ENCODE measurements at places on chromosomes 7 and 10.
A peak's percentile ranks its signal among the peaks of the same experiment; 100 is the strongest.

GRCh38 chr7:116738378-116738777 is 66.4 kb downstream of the MET start:
- no peak for DNase-seq

DNA sequence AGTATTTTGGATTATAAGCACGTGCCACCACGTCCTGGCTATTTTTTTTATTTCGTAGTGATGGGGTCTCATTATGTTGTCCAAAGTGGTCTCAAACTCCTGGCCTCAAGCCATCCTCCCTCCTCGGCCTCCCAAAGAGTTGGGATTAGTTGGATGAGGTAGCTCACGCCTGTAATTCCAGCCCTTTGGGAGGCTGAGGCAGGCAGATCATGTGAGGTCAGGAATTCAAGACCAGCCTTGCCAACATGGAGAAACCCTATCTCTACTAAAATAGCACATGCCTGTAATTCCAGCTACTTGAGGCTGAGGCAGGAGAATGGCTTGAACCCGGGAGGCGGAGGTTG is 21.8 kb upstream of the YWHAG start:
- DNase-seq: no peak

- peak; percentile 79 for DNase-seq
Observed at GRCh38 chr10:16968416-16969041, 151.3 kb upstream of the RSU1 start.

DNA sequence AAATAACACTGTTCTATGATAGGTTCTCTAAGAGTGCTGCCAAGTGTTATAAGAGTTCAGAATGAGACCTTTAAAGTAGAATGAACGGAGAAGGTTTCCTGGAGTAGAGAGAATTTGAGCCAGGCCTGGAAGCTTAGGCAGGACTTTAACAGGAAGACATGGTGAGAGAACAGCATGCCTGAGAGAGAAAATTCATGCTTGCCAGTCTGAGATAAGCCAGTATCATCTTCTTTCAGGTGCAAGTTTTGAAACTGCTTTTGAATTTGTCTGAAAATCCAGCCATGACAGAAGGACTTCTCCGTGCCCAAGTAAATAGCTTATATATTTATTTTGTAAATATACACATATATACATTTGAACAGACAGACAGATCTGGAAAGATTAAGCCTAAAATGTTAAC is 22.1 kb downstream of the ARMC10 start:
- no peak for DNase-seq

- DNase-seq: no peak
Observed at GRCh38 chr7:155002411-155003091, 373 bp downstream of the PAXIP1 start.

DNA sequence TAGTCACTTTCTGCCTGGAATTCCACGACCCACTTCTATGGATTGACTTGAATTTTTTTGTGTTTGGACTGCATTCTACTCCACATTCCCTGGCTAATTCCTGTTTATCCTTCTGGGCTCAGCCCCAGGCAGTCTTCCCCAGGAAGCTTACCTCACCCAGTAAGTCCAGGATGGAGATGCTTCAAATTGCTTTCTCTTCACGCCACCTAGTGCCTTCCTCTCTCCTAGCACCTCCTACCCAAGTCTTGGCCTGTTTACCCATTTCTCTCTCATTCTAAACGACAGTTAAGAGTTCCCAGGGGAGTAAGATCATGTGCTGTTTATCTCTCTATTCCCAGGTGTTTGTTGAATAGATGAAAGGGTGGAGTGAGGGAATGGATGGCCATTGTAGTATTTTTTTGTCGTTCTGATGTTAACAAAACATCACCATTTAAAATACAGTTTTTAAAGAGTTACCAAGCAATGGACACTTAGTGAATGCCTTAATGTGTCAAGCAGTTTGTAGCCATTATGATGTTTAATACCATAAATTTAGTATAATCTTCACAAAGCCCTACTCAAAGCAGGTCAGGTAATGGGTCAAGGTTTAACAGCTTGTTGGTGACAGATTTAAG is 45.5 kb upstream of the TARP start:
- DNase-seq: peak; percentile 70

- no peak for DNase-seq
Observed at GRCh38 chr7:45921381-45921698, 268 bp upstream of the IGFBP3 start.

DNA sequence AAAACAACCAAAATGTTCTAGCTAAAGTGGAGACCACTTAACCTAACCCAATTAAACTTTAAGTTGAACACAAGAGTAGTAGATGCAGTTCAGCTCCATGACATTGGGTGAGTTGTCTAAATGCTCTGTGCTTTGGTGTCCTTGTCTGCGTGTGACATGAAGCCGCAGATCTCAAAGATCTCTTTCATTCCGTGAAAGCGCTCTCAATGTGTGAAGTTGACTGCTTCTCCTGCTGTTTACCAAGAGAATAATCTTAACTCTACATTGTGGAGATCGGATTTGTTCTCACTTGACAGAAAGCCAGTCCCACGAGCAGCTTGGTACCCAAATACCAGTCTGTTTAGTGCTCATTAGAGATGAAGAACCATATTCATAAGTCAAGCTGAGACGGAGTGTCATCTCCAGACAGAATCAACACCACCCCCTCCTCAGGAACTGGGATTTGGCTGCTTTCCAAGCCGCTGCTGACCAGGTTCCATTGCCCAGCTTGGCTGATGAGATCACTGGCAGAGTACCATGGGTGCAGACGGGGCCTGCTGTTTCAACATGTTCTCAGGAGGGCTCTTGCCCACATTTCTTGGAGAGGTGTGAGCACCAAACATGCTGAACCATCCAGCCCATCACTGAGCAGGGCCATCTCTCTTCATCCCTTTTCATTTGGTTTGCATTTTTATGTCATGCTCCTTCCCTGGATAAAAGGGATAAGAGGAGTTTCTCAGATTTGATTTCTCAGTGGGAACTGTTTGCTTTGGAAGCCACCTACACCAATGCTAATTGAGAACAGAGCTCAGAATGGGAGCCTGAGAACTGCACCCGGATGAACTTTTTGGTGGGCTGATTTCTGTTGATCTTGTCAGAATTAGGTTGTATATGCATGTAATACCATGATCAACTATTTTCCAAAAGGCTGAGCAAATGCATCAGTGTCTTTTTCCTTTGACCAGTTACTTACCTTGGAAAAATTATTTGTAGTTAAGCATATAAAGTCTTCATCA is 95.8 kb upstream of the AGBL3 start:
- DNase-seq: no peak

- DNase-seq: no peak
Observed at GRCh38 chr10:61835946-61836887, 65.3 kb upstream of the ARID5B start.

DNA sequence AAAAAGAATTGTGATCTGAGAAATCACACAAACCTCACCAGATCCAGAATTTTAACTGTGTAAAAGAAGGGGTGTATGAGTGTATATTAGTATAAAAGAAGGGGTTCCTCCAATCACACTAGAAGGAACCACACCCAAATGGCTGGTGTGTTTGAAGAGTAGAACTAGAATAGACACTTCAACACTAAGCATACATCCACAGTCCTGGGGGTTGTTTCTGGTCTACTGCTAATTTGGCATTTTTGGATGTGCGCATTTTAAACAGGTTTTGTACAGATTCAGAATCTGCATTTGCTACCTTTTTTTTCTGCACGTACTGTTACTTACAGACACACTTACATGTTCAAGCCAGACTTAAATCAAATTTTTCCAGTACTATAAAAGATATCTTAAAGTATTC is 64.6 kb downstream of the PDE1C start:
- no peak for DNase-seq

DNA sequence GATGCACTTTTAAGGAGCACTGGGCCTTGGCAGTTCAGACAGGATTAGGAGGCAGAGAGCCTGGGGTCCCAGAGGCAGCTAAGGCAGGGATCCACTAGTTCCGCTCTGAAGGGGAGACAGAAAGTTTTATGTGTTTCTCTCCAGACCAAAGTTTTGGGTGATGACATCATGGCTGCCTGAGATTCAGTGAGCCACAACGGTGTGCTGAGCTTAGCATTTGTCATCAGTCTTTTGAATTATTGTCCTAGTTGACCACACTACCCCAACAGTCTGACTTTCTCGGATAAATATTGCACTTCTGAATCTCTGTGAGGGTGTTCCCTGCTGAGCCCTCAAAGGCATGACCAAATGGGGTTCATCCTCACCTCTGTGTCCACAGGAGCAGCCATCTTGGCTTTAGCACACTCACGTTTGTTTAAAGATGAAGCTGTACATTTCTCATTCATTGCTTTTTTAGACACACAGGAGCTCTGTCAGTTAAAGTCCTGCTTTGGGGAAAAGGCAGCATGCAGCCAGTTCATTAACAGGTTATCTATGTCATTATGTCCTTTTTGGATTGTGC is 297.7 kb upstream of the LRGUK start:
- no peak for DNase-seq

- DNase-seq: peak; percentile 83
Observed at GRCh38 chr10:73591935-73592699, 975 bp upstream of the USP54 start.

GRCh38 chr10:86929468-86930380 is 27.7 kb downstream of the MMRN2 start:
- no peak for DNase-seq

DNA sequence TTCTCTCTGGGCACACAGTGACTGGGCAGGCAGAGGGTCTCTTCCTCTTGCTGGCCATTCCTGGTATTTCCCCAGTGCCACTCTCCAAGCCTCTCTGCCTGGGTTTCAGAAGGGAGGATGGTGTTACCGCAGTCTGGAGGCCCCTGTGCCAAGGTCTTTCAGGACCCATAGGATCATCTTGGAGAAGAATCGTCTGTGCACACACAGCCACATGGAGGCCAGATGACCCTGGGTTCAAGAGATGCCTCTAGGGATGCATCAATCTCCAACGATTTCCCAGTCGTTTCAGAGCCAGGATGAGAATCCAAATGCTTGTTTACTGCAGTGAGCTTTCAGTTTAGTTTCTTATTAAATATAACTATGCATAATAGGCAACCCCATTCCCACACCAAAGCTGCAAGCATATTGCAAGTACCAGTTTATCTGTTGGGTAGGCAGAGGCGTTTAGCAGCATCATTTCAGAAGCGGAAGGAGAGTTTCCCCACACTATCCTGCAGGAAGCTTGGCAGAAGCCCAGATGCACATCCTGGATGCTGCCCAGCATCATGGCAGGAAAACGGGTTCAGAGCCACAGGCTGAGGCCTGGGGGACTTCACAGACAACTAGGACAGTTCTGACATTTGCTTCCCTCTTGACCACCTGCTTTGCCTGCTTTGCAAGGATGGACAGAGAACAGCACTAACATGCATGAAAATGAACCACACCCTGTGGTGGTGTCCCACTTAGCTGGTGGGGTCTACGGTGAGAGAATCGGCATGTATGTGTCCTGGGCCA is 134.7 kb upstream of the FAM20C start:
- DNase-seq: no peak

GRCh38 chr10:104935656-104936055 is 294.6 kb downstream of the SORCS3 start:
- no peak for DNase-seq

- no peak for DNase-seq
Observed at GRCh38 chr7:22663357-22663718, 63.7 kb upstream of the IL6 start.

- DNase-seq: no peak
Observed at GRCh38 chr7:48381571-48381970, 210.3 kb downstream of the ABCA13 start.

DNA sequence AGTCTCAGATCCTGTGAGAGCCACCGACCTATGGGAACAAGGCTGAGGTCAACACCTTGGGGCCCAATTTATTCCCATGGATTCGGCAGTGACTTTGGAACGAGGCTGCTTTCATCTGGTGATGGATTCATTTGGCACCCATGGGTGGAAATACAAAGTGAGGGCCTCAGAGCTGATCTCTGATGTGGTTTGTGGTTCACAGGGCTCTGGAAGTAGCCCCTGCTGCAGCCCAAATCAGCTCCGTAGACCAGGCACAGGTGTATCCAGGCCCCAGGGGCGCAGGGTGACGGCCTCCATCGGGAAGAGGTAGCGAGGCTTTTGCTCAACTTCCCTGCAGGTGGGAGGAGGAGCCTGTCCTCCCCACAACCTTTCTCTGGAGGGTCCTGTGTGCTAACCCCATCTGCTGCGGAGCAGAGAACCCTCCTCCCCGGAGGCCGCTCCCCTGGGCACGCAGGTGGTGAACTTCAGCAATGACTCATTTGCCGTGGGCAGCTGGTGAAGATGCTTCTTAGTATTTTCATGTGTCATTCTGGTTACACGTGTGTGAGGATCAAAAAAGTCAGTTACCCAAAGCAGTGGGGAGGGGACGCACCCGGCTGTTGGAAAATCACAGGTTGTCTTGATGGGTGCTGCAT is 7.5 kb upstream of the JAKMIP3 start:
- DNase-seq: no peak

- DNase-seq: no peak
Observed at GRCh38 chr7:73623798-73624668, at the start of gene MLXIPL. MLXIPL (minus strand) TSS chr7:73624522; CDS start chr7:73624492, 30 bp downstream.

DNA sequence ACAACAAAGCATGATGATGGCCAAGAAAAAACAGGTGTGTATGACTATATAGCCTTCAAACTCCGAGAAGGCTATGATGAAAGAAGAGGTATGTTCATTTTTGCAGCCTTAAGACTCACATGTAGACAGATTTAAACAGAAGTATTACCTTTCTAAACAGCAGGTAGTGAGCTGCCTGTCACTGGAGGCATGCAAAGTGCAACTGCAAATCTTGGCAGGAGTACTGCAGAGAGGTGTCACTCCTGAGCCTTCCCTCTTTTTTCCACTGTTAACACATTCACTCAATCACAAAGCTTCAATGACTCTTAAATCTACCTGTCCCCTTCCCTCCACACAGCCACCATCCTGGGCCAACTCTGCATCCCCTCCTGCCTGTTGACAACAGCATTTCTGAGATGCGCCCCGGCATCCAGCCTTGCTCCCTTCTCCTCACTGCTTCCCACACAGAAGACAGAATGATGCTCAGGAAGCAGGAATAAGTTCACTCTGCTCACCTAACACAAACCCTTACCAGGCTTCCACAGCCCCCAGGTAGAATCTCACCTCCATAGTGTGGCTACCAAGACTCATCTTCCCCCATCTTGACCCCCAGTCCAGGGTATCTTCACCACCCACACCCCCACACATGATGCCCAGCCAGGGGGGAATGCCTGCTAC is 161.9 kb upstream of the ZMIZ1 start:
- DNase-seq: no peak

DNA sequence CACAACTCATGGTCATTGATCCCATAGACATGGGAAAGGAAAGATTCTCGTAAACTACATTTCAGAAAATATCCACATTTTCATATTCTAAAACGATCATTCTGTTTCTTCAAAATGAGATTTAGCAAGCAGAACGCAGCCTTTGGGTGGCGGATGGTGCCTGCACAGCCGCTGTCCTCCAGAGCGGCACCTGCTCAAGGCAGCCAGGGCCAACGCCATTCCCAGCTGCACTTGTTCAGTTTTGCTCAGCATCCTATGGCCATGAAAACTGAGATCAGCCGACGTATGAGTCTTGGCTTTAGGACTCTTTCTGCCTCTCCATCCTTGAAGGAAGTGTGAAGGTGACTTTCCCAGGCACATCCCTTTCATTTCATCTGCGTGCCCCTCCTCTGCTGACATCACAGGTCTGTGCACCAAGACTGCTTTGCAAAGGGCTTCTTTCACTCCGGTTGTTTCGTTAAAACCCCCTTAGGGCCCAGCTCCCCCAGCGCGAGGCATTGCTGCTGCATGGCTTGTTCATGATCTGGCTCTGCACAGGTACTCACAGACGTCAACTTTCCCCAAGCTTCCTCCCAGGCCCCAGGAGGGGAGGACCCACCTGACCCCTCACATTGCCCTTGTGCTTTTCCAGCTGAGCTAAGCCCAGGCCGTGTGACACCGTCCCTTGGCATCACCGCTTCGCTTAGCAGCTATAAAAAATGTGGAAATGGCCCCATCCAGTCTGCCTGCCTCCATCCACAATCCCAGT is 37.2 kb downstream of the TCERG1L start:
- DNase-seq: no peak
